ENCODE measurements at places on chromosomes 13 and 19. TPM values are rescaled to one million over a fixed set of nuclear protein-coding genes. Genes with fewer than 3 reads are reported as not detected.

- no peak for DNase-seq
- H3K27ac ChIP-seq = no peak overlapping the region
- no peak overlapping the region for H3K4me3 ChIP-seq
- H3K36me3 ChIP-seq = no peaks in the 10 kb centered on the region
- H3K4me1 ChIP-seq = no peaks in the 10 kb centered on the region
Measured at GRCh38 chr13:71448080-71448630, 418.8 kb downstream of the DACH1 start.

DNA sequence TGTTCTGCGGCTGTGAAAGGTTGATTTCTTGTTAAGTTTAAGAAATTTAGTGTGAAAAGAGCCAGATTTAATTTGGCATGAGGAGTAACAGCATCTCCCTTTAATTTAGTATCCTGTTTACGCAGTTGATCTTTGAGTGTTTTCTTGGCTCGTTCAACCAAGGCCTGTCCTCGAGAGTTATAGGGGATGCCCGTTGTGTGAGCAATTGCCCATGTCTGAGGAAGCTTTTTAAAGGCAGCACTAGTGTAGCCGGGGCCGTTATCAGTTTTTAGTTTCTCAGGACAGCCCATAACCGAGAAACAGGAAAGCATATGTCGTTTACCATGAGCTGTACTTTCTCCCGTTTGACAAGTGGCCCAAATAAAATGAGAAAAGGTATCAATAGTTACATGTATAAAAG lies 47.5 kb upstream of the ZNF43 start:
- DNase-seq = no peak
- H3K27me3 ChIP-seq = no peaks in the 10 kb centered on the region
- no peak overlapping the region for H3K27ac ChIP-seq
- no peaks in the 10 kb centered on the region for H3K4me1 ChIP-seq
- no peaks in the 10 kb centered on the region for H3K36me3 ChIP-seq

- DNase-seq = peak; percentile 28
- no peak overlapping the region for H3K4me3 ChIP-seq
- no peaks in the 10 kb centered on the region for H3K27me3 ChIP-seq
- no peak overlapping the region for H3K27ac ChIP-seq
- H3K4me1 ChIP-seq = no peaks in the 10 kb centered on the region
Measured at GRCh38 chr13:30895773-30896172, 10.3 kb upstream of the MEDAG start.

- H3K4me3 ChIP-seq = no peak overlapping the region
- H3K4me1 ChIP-seq = no peaks in the 10 kb centered on the region
- H3K36me3 ChIP-seq = no peaks in the 10 kb centered on the region
- DNase-seq = no peak
Measured at GRCh38 chr13:99471221-99472121, 29.8 kb upstream of the TM9SF2 start.

DNA sequence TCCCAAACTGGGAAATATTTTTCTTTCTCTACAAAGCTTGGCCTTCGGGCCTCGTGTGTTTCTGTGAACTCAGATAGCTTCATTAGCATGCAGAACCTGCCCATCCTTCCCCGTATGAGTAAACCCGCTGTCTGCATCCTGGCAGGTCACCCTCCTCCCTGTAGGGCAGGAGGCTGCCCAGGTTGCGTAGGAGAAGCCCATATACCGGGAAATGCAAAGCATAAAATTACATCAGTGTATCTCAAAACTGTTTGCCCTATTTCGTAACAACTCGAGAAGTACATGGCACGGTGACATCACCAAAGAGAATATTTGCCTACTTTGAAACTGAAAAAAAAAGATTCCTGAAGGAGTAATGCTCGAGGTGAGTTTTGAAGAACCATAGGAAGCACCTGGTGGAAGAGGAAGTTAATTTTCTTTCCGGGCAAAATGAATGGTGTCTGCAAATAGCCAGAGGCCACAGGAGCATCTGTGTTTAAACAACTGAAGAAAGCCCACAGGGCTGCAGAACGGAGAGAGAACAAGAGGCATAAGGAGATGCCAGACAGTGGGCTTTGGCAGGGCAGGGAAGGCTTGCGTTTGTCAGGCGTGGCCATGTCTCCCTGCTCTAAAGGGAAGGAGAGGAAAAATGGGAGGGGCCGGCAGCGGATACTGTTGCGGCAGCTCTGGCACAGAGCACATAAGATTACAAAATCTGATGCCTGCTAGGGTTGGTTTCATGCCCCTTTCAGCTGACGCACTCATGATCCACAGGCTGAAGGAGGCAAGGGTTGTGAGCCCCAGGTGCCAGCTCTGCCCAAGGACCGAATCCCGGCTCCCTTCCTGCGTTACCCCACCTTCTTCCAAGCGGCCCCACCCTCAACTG lies 81.4 kb downstream of the IRS2 start:
- H3K36me3 ChIP-seq = no peaks in the 10 kb centered on the region
- no peak overlapping the region for H3K4me3 ChIP-seq
- no peaks in the 10 kb centered on the region for H3K27me3 ChIP-seq
- DNase-seq = peak; percentile 52

RNF113B gene
- total RNA-seq = not detected

ANGPTL4 gene
- 0.33 TPM for total RNA-seq

All from adrenal gland (tissue), 19 donors.